ENCODE measurements at places on chromosomes 3 and 15.

GRCh38 chr3:186915806-186916796 is 14.2 kb upstream of the ST6GAL1 start:
- no peak for DNase-seq

- no peak for DNase-seq
Observed at GRCh38 chr3:55765906-55766701, 279.0 kb upstream of the WNT5A start.

DNA sequence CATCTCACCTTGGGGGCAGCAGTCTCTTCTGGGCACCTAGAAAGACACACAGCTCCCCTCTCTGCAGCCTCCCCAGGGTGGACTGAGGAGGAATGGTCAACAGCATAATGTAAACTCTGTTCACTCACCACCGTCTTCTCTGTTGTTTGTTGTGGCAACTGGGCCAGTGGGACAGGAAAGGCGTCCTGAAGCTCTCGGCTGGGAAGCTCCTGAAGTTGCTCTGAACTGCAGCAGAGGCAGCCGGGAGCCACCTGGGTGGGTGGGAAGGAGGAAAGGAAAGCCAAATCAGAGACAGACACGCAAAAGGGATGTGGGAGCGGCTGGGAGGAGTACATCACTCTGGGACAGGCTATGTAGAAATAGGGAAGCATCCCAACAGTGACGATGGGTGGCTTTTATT is 52.7 kb downstream of the MYLK start:
- no peak for DNase-seq

DNA sequence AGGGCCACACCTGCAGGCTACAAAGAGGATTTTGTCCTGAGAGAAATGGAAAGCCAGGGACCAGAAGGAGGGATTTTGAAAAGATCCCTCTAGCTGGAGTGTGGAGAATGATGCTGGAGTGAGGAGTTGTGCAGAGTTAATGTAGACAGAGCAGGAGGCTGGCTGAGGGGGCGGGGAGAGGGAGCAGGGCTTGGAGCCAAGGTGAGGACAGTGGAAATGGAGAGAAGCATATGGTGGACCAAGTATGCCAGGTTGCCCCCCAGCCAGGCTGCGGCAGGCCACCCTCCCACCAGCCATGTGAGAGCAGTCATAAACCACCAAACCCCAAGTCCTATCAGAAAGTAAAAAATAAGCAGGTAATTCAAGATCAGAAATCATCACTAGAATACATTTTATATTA is 14.7 kb downstream of the RARRES1 start:
- no peak for DNase-seq

DNA sequence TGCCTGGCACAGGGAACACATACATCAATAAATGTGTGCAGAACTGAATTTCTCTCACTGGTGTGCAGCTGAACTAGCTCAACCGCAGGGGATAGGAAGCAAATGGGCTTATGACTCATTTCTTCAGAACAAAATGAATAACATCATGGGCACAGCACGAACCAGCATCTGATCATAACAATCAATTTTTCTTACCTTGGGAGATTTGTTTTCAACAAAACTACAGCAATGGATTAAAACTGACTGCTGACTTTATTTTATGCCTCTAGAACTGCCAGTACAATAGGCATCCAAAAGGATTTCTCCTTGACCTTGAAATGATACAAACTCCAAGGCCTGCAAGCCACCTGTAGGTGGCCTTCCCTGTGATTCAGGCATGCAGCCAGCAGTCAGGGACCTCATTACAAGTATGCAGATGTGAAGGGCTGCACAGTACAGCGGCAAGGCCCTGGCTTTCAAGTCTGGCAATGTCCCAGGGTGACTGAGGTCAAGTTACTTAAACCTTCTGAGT is 26.1 kb downstream of the TAMM41 start:
- no peak for DNase-seq

DNA sequence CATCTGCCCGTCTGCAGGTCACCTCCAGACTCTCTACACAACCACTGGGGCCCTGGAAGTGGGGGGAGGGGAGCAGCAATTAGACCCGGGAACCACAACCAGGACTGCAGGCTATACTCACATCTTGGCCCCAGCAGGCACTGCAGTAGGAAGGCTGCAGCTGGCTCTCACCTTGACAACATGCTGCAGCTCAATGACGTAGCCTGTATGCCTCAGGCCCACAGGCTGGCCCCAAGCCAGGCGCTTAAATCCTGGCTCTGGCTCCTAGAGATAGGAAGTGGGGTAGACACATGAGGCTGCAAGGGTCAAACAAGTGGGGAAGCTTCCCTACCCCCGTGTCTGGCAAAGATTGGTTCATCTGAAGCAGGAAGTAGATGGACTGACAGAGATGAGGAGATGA is 4.6 kb upstream of the QRICH1 start:
- DNase-seq, result peak; percentile 61

DNA sequence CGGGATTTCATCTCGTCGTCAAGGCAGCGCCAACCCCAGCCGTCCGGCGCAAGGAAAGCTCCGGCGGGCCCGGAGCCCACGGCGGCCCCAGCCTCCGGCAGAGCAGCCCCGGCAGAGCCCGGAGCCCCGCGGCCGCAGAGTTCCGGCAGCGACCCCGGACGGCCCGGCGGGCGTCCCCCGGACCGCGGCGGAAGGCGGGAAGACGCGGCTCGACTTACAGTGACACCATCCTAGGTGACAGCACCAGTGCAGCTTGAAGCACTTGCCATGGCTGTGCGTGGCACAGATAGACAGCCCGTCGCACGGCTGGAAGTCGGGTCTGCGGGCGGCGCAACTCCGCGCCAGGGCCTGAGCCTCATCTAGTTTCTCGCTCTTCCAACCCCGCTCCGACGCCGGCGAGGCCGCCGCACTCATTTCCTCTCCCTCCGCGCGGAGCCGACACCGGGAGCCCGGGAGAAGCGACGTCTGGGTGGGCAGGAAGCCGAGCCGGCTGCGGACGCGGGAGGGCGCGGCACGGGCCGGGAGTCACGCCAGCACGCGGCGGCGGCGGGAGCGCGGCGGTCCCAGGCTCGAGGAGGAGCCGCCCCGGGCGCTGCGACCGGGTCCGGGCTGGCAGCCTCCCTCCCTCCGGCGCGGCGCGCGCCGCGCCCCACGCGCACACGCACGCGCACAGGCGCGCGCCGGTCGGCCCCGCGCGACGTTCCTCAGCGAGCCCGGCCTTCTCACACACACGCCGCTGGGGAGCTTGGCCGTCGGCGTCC is at the start of gene C3orf70:
Gene C3orf70 (minus strand): TSS at position 651 of the 761 bp plus-strand sequence. CDS start 237 bp downstream, at position 414.
- peak; percentile 67 for DNase-seq
